Kidney glomerular epithelial cell (primary cell): ENCODE measurements at places on chromosomes 6 and 20.

DNA sequence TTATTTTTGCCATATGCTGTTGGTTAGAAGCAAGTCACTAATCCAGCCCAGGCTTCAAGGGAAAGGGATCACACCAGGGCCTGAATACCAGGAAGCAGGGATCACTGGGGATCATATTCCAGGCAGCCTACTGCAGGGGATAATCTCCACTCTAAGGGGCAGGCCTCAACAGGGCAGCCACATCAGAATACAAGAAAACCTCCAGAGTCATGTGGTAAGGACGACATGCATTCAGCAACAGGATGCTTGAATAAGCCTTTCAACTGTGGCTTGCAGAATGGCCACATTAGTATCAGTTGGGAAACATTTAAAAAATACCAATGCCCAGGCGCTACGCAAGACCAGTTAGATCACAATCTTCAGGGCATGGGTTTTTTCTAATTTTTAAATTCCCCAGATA is 109.1 kb downstream of the LY86 start:
- no peak for DNase-seq

- no peak for DNase-seq
Observed at GRCh38 chr20:44248410-44248759, 1.3 kb downstream of the GDAP1L1 start.

- no peak for DNase-seq
Observed at GRCh38 chr6:146361128-146361924, 182.3 kb upstream of the RAB32 start.

- no peak for DNase-seq
Observed at GRCh38 chr6:12114055-12114503, 102.0 kb downstream of the HIVEP1 start.
